ENCODE measurements at places on chromosomes 12 and 14. TPM values are rescaled to one million over a fixed set of nuclear protein-coding genes. Genes with fewer than 3 reads are reported as not detected.

The PYGL gene
- 21.5 TPM for polyA plus RNA-seq

The C12orf60 gene
- 4.1 TPM for polyA plus RNA-seq

The LIN7A gene
- 21.2 TPM for polyA plus RNA-seq

The C14orf132 gene
- polyA plus RNA-seq: 32.2 TPM

The ISCU gene
- polyA plus RNA-seq: 99.2 TPM

DNA sequence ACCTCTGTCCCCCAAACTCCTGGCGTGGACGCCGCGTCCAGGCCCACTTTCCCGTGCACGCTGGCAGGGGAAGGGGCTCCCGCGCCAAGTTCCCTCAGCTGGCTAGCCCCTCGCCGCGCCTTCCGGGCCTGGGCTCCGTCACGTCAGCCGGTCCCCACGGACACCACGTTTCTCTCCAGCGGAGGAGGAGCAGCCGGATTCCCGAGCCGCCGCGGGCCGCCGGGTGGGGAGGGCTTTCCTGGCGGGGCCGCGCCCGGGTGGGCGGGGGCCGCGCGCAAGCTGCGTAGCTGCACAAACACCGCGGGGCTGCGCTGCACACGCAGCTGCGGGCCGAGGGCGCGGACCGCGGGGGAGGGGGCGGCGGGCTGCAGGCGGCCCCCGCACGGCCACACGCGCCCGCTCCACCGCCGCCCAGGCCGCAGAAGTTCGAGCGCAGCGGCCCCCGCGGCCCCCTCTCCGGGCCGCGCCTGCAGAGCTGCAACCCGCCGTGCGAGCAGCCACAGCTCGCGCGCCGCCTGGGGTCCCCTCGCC is 45.1 kb upstream of the PNMA1 start:
- DNase-seq: no peak

- no peak for DNase-seq
Measured at GRCh38 chr12:90064852-90065801, 356.5 kb upstream of the ATP2B1 start.

DNA sequence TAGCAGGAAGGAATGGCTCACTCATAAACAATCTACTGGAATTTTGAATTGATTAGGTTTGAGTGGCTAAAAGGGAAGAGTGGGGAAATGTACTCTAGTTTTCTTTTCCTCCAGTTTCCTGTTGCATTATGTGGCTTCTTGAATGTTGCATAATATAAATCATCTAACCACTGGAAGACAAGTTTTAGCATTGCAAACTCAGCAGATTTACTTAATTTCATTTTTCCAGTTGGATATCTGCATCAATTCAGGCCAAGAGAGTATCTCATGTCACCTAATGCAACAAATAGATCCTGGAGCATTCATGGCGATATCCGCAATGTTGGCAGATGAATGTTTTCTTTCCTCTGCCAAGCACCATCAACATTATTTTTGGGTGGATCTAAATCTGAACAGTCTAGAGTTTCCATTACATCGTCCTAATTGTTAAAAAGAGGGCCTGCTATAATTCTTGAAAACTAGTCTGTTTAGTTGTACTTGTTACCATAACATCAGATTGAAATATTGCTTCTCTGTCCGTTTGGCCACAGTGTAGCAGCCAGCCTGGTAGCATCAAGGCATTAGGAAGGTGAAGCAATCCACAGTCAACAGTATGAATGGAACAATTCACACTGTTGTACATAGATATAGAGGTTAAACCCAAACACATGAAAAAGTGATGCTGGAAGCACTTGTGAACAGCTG is 544.2 kb downstream of the ETNK1 start:
- no peak for DNase-seq

GRCh38 chr12:124680863-124681778 is 113.7 kb upstream of the NCOR2 start:
- no peak for DNase-seq

DNA sequence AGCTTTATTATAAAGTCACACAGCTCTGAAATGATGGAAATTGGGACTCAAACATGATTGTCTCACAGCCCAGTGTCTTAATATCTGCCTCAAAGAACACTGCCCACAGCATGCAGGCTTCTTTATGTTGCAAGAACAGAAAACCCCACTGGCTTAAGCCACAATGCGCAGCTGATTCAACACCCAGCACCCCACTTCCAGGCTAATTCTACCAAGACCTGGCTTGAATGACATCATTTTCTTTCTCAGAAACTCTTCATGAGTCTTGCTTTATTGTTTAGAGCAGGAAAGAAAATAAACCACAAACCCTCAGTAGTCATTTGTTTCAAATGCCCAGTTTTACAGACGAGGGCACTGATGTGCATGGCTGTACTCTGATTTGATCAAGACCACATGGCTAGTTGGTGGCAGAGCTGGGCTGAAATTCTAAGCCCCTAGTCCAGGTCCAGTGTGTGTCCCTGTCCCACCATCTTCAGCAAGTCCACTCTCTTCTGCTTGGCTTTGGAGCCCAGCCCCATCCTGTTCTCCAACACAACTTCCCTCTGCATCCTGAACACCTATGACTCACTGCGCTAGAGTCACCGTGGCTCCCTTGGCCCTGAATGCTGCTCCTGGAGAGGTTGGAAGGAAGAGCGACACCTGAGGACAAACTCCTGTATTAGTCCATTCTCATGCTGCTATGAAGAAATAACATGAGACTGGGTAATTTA is 50.3 kb upstream of the SRSF5 start:
- no peak for DNase-seq

DNA sequence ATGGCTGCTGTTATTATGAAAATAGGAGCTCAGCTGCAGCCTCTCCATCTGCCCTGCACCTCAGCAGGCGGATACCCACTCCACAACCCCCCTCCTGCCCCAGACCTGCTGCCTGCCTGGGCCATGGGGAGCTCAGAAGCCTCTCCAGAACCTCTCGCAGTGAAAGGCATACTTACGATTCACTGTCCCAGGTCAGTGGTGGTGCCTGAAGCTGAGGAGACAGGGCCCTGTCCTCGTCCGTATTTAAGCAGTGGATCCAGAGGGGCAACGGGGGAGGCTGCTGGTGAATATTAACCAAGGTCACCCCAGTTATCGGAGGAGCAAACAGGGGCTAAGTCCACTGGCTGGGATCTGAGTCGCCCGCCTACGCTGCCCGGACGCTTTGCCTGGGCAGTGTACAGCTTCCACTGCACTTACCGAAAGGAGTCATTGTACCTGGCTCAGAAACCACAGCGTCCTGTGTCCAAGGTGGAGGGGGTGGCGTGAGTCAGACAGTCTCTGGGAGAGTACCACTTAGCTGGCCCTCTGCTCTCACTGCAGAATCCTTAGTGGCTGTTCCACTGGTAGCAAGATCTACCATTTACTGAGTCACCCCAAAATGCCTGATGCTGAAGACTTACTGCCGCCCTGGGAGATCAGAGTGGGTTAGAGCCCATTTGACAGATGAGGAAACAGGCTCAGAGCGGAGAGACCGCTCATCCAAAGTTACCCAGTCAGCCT is at the start of gene SERPINA1:
Gene SERPINA1 (minus strand): TSS at position 219 of the 720 bp plus-strand sequence. CDS start 5,365 bp downstream, outside the sequence.
- no peak for DNase-seq

GRCh38 chr12:92656911-92657310 is 45.9 kb upstream of the PLEKHG7 start:
- DNase-seq: no peak

GRCh38 chr14:51619561-51619960 is 32.1 kb upstream of the FRMD6 start:
- no peak for DNase-seq

Data from renal pelvis (tissue), 12 donors.